Cardiac septum (tissue), 1 donor: ENCODE measurements at places on chromosomes 6 and 20.

- no peak for DNase-seq
These were observed 49.9 kb upstream of the COL21A1 start for GRCh38 chr6:56297022-56297989.

DNA sequence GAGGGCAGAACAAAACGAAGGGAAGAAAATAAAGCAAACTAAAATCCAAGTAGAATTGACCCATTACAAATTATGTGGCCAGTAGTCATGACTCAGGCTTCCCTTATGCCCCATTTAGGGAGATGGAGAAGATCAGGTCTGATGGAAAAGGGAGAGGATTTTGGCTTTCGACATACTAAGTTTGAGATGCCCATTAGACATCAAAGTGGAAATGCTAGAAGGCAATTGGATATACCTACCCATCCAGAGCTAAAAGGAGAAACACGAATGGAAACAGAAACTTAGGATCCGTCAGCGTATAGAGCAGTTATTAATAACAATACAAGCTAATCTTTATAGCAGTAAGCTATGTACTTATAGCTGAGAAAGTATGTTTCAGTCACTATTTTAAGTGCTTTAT lies 4.8 kb downstream of the TRPC4AP start:
- no peak for DNase-seq

DNA sequence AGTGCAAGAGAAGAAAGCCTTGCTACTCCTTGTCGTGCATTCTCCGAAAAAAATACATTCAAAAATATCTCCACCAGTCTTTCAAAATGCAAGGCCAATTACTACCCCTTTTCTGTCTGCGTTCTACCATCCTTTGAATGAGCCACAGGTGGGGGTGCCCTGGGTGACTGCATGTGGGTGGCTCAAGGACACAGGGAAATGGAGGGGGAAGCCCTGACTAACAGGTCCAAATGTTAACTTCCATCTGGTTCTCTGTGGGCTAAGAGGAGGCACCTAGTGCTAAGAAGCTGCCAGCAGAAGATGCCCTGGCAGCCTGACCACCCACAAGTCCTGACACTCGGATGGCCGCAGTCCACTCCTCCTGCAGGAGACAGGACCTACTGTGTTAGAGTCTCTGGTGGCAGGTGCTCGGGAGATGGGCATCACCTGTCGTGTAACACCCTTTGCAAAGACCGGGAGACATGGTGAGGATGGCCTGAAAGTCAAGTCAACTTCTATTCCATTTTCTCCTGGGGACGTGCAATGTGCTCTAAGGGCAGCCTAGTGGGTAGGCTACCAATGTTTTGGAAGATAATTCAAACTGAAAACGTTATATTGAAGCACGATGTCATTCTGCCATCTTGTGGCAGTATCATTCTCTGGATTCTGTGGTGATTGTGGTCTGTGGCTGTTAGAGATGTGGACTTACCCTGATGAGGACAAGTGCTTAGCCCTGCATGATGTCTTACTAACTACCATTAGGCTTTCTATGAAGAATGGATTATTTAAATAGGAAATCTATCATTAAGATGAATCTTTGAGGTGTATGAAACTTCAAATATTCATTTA lies 27.4 kb upstream of the IGF2R start:
- DNase-seq: no peak

DNA sequence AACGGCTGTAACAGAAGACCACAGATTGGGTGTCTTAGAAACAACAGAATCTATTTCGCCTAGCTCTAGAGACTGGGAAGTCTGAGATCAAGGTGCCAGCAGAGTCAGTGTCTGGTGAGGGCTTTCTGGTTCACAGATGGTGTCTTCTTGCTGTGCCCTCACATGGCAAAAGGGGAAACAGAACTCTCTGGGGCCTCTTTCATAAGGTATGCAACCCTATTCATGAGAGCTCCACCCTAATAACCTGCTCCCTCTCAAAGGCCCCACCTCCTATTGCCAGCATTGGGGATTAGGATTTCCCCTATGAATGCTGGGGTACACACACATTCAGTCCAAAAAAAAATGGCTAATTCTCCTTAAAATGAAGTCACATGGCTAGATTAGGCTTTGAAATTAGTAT lies 10.0 kb downstream of the TXNDC5 start:
- DNase-seq: no peak
